ENCODE measurements at places on chromosomes 11 and 22.
A peak's percentile ranks its signal among the peaks of the same experiment; 100 is the strongest.

DNA sequence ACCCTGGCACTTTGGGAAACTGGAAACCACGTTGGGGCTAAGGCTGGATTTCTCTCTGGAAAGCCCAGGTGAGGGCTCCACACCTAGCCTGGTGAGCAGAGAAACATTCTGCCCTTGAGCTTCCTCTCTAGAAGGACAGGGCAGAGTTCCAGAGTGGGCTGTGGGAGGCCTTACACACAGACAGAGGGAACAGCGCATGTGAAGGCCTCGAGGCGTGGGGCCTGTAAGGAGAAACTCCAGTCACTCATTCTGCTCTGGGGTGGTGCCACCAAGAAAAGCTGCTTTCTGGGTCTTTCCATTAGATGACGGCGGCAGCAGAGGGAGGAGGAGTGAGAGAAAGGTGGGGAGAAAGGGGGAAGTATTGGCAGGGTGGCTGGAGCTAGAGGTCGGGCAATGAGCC is 183.1 kb downstream of the CHST1 start:
- no peak for DNase-seq

DNA sequence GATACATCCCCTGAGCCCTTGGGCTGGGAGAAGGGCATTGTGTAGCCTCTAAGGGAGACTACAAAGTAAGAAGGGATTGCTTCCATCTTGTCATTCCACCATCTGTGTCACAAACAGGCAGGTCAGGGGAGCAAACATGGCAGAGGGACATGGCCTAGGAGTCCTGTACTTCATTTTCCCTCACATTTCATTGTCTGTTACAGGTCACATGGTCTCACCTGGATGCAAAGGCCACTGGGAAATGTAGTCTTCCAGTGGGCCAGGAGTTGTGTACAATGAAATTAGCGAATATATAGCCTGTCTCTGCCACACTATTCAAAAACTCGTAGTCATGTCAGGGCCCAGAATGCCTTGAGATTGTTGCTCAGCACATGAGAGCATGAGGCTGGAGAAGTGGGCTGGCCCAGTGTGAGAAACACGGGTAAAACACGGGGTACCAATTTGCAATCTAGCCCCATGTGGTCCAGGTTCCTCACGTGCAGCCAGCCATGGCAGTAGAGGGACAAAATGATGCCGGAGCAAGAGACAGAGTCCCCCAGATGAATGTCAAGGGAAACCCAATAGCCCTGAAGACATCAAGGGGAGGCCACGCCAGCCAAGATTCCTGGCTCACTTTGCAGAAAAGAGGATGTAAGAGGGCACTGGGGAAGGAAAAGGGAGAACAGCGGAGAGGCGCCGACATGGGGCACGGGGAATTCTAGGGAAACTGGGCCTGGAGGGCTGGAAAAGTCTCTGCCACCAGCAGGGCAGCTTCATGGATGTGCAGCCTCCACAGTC is 47.7 kb upstream of the EMID1 start:
- peak; percentile 54 for DNase-seq

- DNase-seq: peak; percentile 55
Measured at GRCh38 chr22:22691716-22692701, 47.6 kb downstream of the GGTLC2 start.

DNA sequence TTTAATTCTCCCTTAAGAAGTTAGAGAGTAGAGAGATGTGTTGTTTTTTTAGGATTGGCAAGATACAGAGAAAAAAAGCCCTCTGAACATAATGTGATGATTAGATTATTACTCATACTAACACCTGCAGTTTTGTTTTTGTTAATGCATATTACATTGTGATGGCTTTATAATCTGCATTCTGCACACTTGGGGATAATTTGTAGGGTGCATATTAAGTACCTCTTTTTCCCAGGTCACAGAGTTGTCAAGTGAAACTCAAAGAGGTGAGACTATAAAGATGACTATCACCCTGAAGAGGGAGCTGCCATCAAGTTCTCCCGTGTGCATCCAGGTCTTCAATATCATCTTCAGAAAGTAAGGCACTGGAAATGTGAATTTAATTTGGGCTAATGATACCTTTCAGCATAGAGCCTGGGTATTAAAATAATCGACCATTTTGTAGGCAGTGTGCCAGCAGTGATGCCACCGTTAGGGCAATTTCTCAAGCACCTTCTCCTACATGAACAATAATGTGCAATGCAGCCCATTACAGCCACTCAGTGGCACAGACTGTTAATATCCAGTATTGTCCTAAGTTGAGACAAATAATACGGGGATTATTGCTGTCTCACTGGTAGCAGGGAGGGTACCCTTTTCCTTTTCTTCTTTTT is 16.2 kb downstream of the PIWIL4 start:
- no peak for DNase-seq

DNA sequence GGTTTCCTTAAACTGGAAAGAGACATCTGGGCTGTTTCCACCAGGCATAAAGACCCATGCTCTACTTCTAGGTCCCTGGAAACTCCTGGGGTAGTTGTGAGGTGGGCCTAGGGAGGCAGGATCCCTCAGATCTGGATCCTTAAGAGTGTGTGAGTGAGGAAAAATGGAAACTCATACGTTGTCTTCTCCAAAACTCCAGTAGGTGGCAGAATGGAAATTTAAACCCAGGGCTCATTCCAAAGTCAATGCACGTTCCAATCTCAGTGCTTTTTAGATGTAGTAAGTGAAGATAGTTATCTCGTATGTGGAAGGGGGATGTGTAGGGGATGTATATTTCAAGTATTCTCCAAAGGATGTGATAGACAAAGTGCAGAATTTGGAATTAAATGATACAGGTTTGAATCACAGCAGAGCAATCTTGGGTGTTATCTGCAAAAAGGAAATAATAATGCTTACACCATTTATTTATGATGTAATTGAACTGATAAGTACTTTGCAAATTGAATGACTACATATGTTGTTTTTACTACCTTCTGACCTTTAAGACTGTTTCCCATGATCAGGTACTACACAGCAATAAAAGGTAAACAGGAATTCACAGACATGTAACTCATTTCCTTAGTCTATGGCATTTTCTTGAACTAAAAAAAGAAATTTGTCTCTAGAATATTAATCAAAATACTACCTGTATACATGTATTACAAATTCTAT is 13.1 kb upstream of the MMP1 start:
- DNase-seq: no peak

- DNase-seq: no peak
Measured at GRCh38 chr11:119780222-119780953, 51.4 kb upstream of the NECTIN1 start.

DNA sequence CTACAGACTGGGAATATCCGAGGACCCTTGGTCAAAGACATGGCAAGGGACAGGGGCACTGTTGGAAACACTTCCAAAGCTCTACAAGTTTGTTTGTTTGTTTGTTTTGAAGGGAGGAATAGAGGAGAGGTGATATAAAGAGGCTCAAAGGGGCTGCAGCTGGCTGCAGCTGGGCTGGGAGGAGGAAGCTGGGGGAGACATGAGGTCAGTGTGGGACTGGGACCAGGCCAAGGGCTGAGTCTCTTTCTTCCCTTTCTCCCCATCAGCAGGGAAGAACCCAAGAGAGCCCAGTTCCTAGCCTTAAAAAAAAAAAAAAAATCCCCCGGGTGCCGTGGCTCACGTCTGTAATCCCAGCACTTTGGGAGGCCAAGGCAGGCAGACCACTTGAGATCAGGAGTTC is 5.0 kb downstream of the RHOG start:
- DNase-seq: no peak

DNA sequence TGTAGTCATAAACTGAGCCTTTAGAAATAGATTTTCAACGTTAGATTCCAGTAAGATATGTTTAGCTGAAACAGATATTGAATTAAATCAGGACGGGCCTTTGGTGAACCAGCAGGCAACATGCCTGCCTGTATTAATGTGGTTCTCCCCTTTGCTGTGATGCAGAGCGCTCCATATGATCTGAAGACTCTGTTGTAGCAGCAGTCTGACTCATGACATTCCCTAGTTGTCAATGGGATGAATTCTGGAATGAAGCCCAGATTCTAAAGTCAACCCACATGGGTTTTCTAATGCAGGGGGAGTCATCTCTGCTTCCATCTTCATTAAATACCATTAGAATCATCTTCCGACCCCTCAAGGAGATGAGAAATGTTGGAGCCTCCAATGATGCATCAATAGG is 864.5 kb downstream of the NTM start:
- no peak for DNase-seq

DNA sequence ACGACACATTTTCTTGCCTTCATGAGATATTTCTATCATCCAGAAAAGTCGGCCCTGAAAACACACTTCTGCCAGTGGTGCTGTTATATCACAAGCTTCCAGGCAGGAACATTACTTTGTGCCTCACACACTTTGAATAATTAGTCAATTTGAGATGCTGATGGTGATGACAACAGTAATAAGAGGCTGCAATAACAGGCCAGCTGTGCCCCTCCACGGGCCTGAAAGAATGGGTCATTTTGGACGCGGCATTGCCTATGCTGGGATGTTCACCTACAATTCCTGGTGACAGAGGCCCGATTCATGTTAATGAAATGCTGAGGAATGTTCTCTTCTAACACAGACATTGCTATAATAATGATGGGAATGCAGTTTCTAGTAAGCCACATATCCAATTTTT is 463.8 kb upstream of the KIRREL3 start:
- DNase-seq: no peak

DNA sequence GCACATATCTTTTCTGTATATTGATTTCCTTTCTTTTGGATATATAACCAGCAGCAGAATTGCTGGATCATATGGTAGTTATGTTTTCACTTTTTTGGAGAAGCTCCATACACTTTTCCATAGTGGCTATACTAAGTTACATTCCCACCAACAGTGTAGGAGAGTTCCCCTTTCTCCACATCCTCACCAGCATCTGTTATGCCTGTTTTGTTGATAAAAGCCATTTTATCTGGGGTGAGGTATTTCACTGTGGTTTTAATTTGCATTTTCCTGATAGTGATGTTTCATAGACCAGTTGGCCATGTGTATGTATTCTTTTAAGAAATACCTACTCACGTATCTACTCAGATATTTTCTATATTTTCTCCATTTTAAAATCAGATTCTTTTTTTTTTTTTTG is 419.3 kb upstream of the FAT3 start:
- DNase-seq: no peak

- DNase-seq: no peak
Measured at GRCh38 chr11:33861941-33862589, 29.8 kb downstream of the LMO2 start.

DNA sequence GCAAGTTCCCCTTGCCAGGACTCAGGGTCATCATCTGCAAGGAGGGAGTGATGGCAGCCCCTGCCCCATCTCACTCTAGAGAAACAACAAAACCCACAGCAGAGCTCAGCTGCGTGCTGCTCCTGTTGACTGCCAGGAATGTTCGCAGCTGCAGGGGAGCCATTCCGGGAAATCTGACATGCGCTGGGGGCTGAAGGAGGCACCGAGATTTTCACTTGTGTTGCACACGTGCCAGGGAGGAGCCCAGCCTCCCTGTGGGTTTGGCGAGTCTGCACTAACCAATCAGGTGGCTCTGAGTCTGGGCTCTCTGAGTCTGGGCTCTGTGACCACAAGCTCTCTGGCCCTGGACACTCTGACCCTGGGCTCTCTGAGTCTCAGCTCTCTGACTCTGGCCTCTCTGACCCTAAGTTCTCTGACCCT is 10.5 kb downstream of the FGF3 start:
- DNase-seq: no peak

DNA sequence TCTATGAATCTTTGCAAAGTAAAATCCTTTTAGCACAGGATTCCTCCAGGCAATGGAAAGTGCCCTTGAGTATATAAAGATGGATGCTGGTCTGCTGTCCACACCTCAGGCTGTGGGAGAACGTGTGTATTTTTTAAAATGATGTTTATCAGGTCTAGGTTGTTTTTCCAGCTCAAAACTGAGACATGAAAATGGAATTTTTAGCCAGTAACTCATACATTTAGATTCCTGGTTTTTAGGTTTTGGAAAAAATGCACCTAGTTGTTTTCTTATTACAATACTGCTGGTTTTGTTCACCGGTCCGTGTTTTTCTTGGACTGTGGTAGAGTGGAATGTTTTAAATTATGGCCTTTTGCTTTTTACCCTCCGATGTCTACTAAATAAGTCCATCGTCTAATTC is 554.7 kb downstream of the SOX6 start:
- DNase-seq: no peak

GRCh38 chr11:34481307-34481706 is 32.3 kb downstream of the ELF5 start:
- no peak for DNase-seq

- DNase-seq: peak; percentile 1
Measured at GRCh38 chr11:126720539-126721235, 279.9 kb downstream of the KIRREL3 start.

DNA sequence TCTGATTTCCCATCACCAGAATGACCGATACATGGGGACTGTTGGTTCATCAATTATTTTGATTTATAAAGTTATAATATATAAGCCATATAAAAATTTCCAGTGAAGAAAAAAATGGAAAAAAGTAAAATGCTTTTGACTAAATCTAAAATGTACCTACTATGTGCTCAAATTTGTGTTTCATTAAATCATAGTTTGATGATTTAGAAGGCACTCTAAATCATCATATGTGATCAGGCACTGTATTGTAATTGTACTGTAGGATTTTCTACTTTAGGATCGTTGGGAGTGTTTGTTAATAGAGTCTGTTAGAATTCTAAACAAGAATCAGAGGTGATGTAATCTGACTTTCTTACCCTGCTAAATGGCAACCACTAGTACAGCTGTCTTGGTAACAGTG is 2.4 kb downstream of the LIN7C start:
- no peak for DNase-seq

DNA sequence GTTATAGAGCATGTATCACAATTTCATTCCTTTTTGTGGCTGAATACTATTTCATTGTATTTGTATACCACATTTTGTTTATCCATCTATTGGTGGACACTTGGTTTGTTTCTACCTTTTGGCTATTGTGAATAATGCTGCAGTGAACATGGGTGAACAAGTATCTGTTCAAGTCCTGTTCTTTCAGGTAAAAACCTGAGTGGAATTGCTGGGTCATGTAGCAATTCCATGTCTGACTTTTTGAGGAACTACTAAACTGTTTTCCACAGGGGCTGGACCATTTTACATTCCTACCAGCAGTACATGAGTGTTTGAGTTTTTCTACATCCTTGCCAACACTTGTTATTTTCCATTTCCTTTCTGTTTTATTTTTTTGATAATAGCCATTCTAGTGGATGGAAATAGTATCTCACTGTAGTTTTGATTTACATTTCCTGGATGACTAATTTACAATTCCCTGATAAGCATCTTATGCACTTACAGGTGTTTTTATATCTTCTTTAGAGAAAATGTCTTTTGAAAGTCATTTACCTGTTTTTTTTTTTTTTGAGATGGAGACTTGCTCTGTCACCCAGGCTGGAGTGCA is 12.2 kb downstream of the CABIN1 start:
- DNase-seq: no peak

Measured in NCI-H2171 treated with DMSO at 0.1 percent for 48 hours (cell line).